ENCODE measurements at places on chromosomes 1 and 21. TPM values are rescaled to one million over a fixed set of nuclear protein-coding genes. Genes with fewer than 3 reads are reported as not detected.

Gene RPE65
- total RNA-seq = not detected

Gene TNFSF4
- 1.4 TPM for total RNA-seq

Gene SLC44A5
- total RNA-seq = 0.36 TPM

Gene AMY1C
- not detected for total RNA-seq

Gene SPSB1
- total RNA-seq = 111 TPM

Gene FMN2
- total RNA-seq = 1.8 TPM

Gene NTNG1
- total RNA-seq = 6.1 TPM

Gene SMYD2
- total RNA-seq = 22.7 TPM

Gene BARHL2
- total RNA-seq = not detected

Gene KRTAP12-4
- not detected for total RNA-seq

Gene ZSWIM5
- total RNA-seq = 0.50 TPM

Gene OR6N1
- total RNA-seq = not detected

Gene NMNAT2
- 6.2 TPM for total RNA-seq

Gene PBXIP1
- total RNA-seq = 91.0 TPM

Gene KLHDC8A
- not detected for total RNA-seq

Gene HSD3B2
- total RNA-seq = not detected

Measured in omental fat pad (tissue), 4 donors.